ENCODE measurements at places on chromosomes 6 and 20.

- no peak for DNase-seq
Measured at GRCh38 chr6:154752022-154752421, 18.8 kb downstream of the SCAF8 start.

DNA sequence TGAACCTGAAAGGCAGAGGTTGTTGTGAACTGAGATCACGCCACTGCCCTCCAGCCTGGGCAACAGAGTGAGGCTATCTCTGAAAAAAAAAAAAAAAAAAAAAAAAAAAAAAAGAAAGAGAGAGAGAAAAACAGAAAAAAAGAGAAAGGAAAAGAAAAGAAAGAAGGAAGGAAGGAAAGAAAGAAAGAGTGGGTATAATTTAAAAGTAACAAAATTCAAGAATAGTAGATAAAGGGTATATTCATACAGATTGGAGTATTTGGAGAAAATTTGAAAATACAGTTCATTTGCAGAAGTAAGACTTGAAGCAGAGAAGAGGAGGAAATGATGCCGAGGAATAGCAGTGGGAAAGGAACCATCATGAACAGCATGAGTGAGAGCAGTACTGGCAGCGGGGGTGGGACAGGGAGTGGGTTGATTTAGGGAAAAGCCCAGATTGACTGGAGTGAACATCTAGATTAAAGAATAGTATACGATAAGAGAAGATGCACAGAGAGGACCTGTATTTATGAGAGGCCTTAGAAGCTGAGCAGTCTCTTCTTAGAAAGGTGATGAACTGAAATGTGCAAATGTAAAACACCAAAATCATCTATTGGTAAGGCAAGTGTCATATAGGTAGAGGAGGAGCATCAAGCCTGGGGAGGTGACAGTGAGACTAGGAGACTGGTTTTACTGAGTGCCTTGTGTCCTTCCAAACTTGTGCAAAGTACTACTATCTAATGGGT is 17.8 kb upstream of the HLA-DRB1 start:
- DNase-seq = no peak

DNA sequence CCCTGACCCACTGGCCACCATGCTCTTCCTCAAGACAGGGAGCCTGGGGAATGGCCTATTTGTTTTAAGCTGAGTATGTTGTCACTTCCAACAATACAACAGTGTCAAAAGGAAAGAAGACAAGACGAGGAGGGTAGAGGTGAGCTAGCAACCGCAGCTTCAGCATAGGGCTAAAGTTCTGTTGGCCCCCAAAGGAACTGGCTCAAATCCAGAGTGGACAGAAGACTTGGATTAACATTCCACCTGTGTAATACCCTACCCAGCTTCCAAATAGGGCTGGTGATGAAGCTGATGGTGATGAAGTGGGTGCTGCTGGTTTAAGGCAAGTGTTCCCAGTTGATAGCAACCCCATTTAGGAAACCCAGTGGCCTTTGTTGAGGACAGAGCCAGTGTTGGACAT is 31.7 kb upstream of the KCNK5 start:
- no peak for DNase-seq

DNA sequence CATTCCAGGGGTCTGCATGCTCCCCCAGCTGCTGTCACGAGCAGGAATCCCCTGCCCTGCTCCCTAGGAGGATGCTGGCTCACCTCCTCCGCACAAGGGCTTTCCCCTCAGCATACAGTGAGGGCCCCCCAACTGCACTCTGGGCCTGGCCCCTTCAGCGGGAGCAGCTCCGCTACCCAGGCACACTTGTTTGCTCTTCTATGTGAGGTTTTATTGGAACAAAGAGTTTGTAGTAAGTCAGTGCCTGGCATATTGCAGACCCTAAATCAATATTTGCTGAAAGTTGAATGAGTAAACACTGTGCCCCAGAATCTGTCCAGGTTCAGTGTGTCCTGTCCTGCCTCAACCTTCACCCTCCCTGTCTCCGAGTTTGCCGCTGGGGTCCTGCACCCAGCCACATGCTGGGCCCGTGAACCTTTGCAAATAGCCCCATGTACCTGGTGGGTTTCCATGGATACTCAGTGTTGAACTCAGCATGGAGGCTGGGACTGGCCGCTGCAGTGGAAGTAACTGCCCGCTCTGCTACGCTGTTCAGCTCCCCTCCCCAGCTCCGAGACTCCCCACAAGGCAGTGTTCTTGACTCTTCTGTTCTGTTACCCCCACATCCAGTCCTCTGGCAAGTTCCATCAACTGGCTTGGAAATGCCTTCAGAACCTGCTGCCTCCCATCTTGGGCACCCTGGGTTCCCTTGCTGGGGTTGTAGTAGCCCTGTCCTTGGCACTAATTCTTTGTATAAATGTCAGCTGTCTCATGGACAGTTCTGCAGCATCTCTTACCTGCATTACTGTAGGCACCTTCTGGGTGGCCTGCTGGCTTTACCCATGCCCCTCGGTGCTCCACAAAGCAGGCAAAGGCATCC is 15.7 kb downstream of the SLC22A1 start:
- DNase-seq = no peak

DNA sequence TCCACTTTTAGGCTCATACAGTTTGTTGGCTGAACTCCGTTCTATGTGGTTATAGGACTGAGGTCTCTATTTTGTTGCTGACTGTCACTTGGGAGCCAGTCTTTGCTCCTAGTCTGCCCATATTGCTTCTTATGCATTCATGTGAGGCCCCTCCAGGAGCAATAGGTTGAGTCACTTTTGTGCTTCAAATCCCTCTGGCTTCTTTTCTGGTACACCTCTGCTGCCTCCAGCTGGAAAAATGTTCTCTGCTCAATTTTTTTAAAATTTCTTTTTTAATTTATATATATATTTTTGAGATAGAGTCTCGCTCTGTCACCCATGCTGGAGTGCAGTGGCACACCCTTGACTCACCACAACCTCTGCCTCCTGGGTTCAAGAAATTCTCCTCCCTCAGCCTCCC is 42.7 kb upstream of the NOX3 start:
- no peak for DNase-seq

DNA sequence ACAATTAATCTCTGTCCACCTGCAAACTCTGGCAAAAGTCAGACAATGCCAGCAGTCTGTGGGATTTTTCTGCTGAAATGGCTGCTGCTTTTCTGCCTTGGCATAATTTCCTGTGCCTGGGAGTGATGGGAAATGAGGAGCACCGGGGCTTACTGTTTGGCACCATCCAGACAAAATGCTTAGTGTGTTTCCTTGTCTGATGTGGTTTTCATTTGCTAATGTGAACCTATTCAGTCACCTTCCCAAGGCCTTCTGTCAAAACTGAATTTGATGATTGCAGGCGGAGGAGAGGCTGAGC is 56.4 kb downstream of the CDH4 start:
- DNase-seq = no peak

GRCh38 chr20:53926428-53927028 is 143.9 kb downstream of the BCAS1 start:
- DNase-seq = peak; percentile 67

- DNase-seq = no peak
Measured at GRCh38 chr6:158382491-158382890, 70.2 kb downstream of the TULP4 start.

DNA sequence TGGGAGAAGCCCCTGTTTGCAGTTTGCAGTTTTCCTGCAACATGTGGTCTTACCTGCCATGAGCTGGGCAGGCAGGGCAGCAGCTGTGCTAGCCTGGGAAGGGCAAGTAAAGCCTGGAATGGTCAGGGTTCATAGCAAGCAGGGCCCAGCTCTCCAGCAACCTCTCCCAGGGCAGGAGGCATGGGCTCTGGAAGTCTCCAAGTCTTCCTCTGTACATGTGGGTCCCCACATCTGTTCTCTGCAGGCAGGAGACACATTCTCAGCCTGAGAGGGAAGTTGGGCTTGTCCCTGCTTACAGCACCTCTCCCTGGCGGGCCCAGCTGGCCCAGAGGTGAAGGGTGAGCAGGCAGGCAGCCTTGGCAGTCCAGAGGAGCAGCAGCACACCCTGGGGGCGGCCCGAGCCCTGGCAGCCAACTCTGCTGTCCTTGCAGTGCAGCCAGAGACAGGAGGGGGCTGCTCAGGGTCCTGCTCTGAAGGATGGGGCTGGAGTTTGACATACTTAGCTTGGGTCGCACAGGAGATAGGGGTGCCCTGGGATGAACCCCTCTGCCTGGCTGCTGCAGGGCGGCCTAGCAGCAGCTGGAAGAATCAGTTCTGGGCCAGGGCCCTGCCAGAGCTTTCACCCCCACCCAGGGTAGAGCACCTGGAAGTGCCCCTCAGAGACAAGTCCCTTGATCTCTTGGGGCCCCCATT is 176.0 kb downstream of the MRPL14 start:
- peak; percentile 61 for DNase-seq

DNA sequence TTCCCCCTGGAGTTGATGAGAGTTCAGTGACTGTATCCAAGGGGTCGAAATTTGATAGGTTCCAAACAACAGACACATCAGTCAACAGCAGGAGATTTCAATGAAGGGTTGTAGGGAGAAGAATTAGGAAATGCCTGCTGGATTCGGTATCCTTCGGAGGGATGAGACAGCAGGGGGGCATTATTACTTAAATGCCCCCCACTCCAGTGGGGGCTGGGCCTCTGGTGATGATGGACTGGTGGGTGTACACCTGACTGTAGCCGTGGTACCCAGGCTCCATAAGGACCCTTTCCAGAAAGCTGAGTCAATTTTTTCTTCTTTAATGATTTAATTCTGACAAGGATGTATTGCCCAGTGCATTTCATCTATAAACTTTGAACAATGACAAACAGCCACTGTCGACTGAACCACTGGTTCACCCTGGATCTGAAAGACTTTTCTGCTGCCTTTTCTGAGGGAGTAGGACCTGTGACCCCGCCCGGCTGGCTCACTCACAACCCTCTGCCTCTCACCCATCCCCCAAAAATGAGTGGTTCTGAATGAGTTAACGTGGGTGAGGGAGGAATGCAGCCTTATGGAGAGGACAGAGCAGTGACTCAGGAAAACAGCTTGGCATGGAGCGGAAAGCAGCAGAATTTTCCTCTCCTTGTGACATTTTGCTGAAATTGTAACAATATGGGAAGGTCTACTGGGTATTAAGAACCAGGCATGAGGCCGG is 41.0 kb downstream of the ZMYND8 start:
- peak; percentile 87 for DNase-seq

DNA sequence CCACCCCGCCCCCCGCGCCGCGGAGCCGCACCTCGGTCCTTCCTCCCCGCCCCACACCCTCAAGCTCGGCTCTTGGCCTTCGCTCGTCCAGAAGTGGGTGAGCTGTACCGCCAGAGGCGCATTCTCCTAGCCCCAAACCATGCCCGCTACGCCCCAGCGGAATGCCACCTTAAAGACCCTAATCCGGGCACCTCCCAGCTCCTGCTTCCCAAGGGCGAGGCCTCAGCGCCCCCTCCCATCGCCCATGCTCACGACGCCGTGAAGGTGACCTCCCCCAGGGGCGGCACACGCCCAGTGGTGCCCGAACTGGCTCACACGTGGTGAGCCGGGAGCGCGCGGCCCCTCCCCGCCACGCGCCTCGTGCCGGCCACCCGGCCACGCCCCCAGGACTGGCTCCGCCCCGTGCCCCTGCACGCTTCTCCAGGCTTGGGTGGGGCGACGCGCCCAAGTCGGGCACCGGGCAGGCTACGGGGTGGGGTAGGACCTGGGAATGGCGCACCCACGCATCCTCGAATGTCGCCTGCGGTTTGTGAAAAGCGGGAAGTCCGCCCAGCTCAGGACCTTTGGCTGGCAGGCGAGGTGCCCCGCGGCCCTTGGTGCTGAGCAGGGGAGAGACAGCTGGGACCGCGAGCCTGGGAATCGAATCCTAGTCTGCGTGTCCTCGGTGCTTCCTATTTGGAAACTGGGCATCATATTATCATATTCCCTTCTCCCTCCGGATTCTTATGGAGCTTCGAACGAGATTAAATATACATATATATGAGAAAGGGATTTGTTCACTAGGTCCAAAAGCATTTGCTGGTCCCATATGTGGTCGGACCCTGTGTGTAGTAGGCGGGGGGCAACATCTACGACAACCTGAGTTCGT is 941 bp upstream of the SOX12 start:
- DNase-seq = peak; percentile 93

GRCh38 chr20:45346291-45346718 is 1.9 kb downstream of the SDC4 start:
- DNase-seq = no peak

DNA sequence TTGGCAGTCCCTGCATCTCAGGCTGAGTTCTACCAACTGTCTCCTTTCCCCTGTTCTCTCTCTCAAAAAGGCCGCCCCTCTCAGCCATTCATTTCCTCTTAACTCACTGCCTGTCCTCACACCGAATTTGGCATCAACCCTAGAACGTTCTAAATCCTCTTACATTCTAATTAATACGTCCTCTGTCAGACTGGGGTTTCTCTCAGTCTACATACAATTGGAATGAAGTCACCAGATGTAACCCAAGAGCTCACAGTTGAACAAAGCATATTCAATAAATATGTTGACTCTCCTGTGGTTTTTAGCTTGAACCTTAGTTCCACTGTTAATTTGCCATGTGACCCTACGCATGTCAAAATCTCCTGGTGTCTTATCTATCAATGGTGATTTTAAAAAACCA is 269.6 kb downstream of the CLIC5 start:
- peak; percentile 48 for DNase-seq

GRCh38 chr6:85591207-85591606 is 2.5 kb downstream of the SNX14 start:
- DNase-seq = no peak

GRCh38 chr6:152271776-152272464 is 365.2 kb downstream of the SYNE1 start:
- DNase-seq = peak; percentile 74

- peak; percentile 91 for DNase-seq
Measured at GRCh38 chr6:30213957-30214656, 901 bp upstream of the TRIM26 start.

GRCh38 chr6:109690373-109690736 is 647 bp downstream of the AK9 start:
- peak; percentile 29 for DNase-seq

GRCh38 chr6:166520905-166521834 is 65.3 kb downstream of the RAMACL start:
- no peak for DNase-seq

- no peak for DNase-seq
Measured at GRCh38 chr6:126372626-126373025, 32.7 kb downstream of the CENPW start.

DNA sequence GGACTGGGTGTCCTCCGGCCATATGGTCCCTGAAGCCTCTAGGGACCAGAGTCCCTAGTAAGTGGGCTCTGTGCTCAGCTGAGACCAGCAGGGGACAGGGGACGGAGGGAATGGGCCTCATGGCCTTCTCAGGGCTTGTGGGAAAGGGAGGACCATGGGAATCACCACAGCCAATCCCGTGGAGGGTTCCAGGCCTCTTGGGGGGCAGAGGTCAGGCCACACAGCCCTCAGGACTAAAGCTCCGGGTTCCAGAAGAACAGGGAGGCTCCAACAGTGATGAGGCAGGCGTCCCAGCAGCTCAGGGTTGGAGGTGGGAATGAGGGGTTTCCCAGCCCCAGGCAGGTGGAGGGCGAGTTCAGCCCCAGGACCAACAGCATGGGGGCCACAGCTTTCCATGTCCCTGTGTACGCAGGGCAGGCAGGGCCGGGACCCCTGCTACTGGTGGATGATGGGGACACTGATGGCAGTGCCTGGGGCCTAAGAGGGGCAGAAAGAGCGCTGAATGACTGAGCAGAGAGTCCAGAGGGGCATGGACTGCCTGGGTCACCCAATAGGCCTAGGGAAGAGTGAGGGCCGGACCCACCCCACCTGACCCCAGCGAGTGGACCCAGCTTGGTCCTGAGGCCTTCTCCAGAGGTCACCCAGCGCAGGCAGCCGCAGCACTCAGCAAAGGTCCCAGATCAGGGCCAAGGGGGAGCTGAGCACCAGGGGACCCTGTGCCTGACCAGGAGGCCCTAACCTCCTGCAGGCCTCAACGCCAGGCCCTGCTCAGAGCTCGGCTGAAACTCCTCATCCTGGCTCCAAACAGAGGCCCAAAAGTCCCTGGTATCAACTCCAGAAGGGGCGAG is 8.8 kb downstream of the MYL9 start:
- peak; percentile 44 for DNase-seq

- no peak for DNase-seq
Measured at GRCh38 chr20:44616604-44616964, 34.2 kb downstream of the PKIG start.

Measured in GM03348 (cell line).